ENCODE measurements at places on chromosomes 2 and 18. TPM values are rescaled to one million over a fixed set of nuclear protein-coding genes. Genes with fewer than 3 reads are reported as not detected.

- no peaks in the 10 kb centered on the region for H3K36me3 ChIP-seq
- DNase-seq = no peak
- H3K27ac ChIP-seq = no peak overlapping the region
- H3K4me3 ChIP-seq = no peak overlapping the region
- H3K4me1 ChIP-seq = peaks cover 66% of the 10 kb centered on the region
- H3K27me3 ChIP-seq = no peaks in the 10 kb centered on the region
Observed at GRCh38 chr2:105795575-105795934, 50.8 kb downstream of the NCK2 start.

GRCh38 chr2:31933066-31933465 lies 77.7 kb downstream of the MEMO1 start:
- no peak for DNase-seq
- no peaks in the 10 kb centered on the region for H3K4me1 ChIP-seq
- no peak overlapping the region for H3K27ac ChIP-seq
- no peak overlapping the region for H3K4me3 ChIP-seq

GRCh38 chr2:1501038-1501851 lies 88.0 kb downstream of the TPO start:
- H3K4me1 ChIP-seq = no peaks in the 10 kb centered on the region
- H3K36me3 ChIP-seq = no peaks in the 10 kb centered on the region
- DNase-seq = no peak
- H3K27me3 ChIP-seq = no peaks in the 10 kb centered on the region

DNA sequence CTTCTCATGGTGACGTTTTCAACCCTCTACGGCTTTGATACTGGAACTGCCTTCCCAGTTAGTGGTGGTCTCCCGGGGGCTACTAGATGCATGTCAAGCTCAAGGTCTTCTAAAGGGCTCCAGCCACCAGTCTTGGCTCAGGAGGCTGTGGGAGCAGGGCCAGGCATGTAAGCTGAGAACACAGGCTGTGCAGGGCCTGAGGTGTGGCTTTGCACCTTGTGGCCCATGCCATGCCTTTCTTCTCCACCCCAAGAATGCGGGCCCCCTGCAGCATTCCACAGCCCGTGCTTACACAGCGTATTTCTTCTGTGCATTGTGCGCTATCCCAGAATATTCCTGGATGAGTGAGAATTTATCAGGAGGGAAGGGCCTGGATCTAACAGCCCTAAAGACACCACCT lies 144.9 kb downstream of the SEPTIN10 start:
- H3K36me3 ChIP-seq = no peaks in the 10 kb centered on the region
- no peaks in the 10 kb centered on the region for H3K27me3 ChIP-seq
- no peak overlapping the region for H3K27ac ChIP-seq
- H3K4me1 ChIP-seq = peaks cover 5% of the 10 kb centered on the region

- H3K27ac ChIP-seq = no peak overlapping the region
- H3K4me3 ChIP-seq = no peak overlapping the region
- peaks cover 51% of the 10 kb centered on the region for H3K4me1 ChIP-seq
- DNase-seq = no peak
- no peaks in the 10 kb centered on the region for H3K27me3 ChIP-seq
Observed at GRCh38 chr2:40358783-40359182, 93.1 kb downstream of the SLC8A1 start.

SNTG2 gene
- 1.1 TPM for total RNA-seq

SIX2 gene
- total RNA-seq = 0.32 TPM

All from heart left ventricle (tissue), 16 donors.